ENCODE measurements at places on chromosomes 2 and 18. TPM values are rescaled to one million over a fixed set of nuclear protein-coding genes. Genes with fewer than 3 reads are reported as not detected.

DAPL1 gene
- 179 TPM for total RNA-seq

GALR1 gene
- not detected for total RNA-seq

EPAS1 gene
- 89.5 TPM for total RNA-seq

SNTG2 gene
- total RNA-seq: 0.60 TPM

ACKR3 gene
- 6.3 TPM for total RNA-seq

SLC8A1 gene
- total RNA-seq: 1.3 TPM

POTEJ gene
- not detected for total RNA-seq

ST8SIA5 gene
- not detected for total RNA-seq

CACNB4 gene
- 9.6 TPM for total RNA-seq

MDH1B gene
- 0.76 TPM for total RNA-seq

MALL gene
- total RNA-seq: 248 TPM

COL6A3 gene
- 23.0 TPM for total RNA-seq

ITPRIPL1 gene
- 1.8 TPM for total RNA-seq

ALLC gene
- total RNA-seq: not detected

DNA sequence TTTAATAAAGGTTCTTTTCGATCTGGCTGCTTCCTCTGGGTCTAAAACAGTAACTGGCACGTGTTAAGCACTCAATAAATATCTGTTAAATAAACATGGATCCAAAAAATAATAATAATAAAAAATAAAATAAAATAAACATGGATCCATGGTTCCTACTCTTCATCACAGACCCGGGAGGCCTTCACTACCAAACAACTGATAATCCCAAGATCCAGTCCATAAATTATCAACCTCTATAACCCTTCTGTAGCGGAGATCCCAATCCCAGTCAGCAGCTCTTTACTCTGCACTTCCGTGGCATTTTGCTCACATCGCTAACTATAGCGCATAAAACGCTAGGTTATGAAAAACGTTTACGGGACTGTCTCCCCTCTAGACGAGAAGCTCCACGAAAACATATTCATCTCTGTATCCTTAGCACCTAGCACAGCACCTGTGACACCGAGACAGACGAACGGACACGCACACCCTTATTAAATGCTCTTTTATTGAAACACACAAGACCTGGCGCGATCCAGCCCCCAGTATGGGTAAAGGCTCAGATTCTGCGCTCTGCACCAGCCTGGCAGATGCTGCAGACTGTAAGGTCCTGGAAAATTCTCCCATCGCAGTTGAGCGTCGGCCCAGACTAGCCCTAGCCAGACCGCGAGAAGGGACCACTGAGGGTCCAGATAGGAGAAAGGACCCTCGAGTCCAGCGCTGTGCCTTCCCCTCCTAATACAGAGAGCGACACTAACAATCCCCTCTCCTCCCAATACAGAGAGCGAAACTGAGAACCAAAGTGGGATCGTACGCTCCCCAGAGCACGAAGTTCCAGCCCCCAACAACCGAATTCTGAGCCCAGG is 770 bp downstream of the NBAS start:
- peak; percentile 36 for ATAC-seq

GRCh38 chr2:54680397-54681041 is 42.9 kb upstream of the EML6 start:
- no peak for ATAC-seq

GRCh38 chr2:47708801-47709499 is 74.0 kb upstream of the MSH6 start:
- ATAC-seq: no peak

DNA sequence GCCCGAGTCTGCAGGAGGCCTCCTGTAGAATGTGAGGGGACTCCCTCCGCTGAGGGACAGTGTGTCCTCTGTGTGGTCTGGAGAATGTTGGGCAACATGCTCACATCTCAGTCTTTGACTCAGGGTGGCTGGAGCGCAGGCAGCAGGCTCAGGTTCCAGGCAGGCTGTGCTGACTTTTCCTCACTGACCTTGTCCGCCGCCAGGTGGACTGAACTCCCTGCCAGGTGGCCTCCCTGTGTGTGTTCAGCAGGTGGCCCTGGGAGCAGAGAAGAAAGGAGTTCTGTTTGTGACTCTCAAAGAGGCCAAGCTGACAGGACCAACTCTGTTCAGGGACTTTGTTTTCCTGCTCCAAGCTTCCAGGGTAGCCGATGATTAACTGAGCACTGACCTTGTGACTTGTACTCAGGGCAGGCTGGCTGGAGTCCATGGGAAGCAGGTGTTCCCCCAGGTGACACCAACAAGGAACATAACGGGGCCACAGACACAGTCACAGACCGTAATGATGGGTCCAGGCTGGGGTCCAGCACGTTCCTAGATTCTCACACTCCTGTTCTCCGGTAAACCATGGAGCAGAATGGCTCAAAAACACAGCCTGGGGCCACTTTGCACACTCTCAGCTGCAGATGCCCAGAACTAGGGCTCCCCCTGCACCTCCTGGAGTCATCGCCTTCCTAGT is 439.8 kb downstream of the RNF144A start:
- no peak for ATAC-seq

DNA sequence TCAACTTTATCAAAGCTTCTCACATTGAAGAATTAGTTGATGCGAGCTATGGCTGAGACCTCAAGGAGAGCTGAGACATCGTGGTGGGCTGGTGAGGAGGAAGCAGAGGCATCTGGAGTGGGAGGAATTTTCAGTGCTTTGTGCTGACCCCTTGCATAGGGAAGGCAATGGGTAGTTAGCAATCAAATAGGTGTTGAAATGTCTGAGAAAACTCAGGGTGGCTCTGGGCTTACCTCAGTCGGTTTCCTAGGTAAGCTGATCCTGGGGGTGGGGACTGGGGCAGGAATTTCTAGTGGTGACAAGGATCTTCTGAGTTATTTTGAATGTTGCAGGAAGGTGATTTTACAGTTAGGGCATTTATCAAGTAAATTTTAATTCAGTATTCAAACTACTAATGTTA is 20.7 kb upstream of the DPP10 start:
- ATAC-seq: no peak

- ATAC-seq: no peak
These were observed 81.3 kb upstream of the TMEM178A start for GRCh38 chr2:39584283-39584965.

- no peak for ATAC-seq
These were observed 218.0 kb upstream of the CRIM1 start for GRCh38 chr2:36137612-36138011.

- peak; percentile 41 for ATAC-seq
These were observed 127.1 kb downstream of the LPIN1 start for GRCh38 chr2:11873356-11874154.

DNA sequence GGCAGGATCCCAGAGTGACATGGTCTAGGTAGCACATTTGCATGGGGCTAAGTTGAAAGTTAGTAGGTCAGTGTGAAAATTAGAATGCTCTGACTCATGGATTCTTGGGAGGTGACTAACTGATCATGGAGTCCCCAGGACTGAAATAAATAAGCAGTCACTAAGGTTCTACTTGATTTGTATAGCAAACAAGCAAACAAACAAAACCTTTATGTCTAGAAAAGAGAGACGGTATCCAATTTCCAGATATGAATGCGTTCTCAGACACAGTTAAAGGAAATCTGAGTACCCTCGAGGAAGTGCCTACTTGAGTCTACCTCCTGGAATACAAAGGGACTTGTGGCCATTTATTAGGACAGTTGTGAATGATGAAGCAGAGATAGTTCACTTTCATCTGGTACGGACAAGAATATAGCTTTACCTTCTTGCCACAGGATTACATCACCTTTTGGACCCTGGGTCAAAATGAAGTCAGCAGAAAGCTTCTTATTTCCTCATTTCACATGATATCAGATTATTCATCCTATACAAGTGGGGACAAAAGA is 54.3 kb upstream of the AGPS start:
- peak; percentile 58 for ATAC-seq

DNA sequence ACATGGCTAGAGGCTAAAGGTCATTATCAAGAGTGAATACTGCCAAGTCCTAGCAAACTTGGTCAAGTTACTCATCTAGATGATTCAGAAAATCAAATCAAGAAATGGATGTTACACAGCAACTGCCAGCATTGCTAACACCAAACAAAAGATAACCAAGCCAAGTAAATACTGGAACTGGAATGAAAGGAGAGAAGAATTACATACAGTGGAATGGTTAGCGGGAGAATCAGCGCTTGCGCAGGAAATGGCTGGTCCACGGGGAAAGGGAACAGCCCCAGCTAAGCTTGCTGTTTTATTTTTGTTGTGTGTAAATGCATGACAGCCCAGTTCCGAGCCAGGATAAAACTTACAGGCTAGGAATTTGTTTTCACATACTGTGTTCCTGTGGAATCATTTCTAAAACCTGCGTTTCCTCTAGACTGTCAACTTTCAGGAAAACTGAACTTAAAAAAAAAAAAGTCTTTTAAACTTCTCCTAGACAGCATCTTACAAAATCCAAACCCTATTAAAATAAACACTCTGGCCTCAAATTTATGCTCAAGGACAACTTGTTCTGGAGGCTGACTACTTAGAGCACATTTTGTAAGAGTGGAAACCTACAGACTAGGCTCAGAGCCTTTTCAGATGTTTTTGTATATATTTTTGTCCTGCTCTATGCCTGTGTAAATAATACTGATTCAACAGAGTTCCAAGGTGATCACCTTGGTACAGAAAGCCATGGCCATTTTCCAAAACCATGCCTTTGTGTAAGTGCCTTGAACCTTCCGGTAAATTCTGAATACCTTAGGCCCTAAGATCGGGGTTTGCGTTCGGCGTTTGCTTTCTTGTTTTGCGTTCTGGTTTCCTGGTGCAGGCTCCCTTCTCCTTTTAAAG is 30.7 kb upstream of the TXNDC2 start:
- no peak for ATAC-seq

- ATAC-seq: peak; percentile 95
These were observed 61.9 kb downstream of the PUM2 start for GRCh38 chr2:20288642-20289340.

DNA sequence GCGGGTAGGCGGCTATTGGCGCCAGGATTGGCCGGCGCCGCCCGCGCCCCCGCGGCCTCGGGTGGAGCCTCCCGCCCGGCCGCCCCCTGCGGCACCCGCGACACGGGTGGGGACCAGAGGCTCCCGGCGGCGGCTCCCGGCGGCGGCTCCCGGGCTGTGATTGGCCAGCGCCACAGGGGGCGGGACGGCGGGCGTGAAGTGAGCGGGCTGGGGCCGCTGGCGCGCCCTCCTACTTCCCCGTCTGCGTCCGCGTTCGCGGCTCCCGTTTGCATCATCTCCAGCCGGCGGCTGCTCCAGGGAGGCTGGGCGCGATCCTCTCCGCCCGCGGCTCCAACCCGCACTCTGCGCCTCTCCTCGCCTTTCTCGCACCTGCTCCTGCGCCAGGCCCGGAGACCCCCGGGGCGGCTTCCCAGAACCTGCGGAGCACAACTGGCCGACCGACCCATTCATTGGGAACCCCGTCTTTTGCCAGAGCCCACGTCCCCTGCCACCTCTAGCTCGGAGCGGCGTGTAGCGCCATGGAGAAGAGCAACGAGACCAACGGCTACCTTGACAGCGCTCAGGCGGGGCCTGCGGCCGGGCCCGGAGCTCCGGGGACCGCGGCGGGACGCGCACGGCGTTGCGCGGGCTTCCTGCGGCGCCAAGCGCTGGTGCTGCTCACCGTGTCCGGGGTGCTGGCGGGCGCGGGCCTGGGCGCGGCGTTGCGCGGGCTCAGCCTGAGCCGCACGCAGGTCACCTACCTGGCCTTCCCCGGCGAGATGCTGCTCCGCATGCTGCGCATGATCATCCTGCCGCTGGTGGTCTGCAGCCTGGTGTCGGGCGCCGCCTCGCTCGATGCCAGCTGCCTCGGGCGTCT is at the start of gene SLC1A4:
Gene SLC1A4, plus strand, starts transcription at position 274 of the 856 bp plus-strand sequence. Its CDS starts 245 bp downstream, at position 519.
- ATAC-seq: peak; percentile 92

DNA sequence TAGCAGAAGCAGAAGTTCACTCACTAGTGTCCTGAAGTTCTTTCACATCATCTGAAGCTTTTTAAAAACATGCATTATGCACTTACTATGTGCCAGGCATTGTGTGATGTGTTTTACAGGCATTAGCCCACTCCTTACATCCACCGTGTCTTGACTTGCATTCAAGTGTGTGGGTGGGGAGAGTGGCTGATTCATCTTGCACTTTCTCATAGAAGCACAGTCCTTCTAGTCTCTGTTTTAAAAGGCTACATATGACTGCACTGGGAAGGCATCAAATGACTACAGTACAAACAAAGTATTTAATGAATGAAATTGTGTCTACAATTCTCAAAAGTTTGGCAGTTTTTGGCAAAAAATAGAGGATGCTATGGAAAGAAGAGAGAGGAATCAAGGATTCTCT is 21.6 kb upstream of the DSC3 start:
- peak; percentile 75 for ATAC-seq

DNA sequence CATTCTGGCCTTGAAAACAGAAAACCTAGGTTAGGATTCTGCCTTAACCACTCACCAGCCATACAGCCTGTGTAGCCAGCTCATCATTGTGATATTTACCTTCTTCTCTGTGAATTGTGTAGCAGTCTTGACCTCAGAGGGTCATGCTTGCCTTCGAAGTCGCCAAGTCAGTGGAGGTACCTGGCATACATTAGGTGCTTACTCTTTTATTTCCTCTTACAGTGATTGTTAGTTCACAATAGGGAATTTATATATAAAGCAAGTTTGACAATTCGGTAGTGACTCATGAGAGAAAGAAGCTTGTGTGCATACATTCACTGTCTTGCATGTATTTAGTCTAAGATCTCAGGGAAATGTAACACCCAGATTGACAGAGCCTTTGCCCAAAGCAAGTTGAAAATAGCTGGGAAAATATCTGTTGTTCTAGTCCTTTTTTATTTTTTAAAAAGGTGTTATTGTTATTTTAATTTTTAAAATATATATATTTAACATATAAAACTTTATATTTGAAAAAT is 290.6 kb downstream of the PTGR3 start:
- ATAC-seq: peak; percentile 89

DNA sequence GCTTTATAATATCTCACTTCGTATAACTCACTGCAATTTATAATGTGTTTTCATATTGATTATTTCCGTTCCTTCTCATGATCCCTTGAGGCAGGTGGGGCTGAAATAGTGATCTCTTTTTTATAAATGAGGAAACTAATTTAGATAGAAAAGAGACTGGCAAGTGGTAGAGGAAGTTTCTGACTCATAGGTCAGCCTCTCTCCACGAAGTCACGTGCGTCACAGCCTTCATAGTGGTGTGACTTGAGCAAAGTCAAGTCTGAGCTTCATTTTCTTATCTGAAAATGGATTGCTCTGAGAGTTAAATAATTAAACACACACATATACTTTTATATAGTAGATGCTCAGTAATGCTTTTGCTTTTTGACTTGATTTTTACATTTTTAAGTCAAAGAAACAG is 19.9 kb downstream of the ABCG5 start:
- ATAC-seq: peak; percentile 59

GRCh38 chr2:71889759-71890684 is 257.6 kb downstream of the CYP26B1 start:
- ATAC-seq: peak; percentile 60

DNA sequence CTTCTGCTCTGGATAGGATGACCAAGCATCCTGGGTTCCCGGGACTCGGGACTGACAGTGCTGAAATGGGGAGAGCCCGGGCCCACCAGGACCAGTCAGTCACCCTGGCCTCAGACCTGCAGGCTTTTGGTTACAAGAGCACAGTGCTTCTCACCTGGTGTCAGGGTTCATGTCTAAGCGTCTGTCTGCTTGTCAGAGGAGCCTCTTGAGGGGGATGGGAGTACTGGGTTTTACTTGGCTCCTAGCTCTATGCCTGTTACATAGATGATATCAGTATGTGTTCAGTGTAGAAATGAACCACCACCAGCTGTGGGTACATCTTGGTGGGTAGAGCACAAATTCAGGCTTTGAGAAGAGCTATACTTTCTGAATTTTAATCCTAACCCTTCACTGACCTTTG is 29.9 kb downstream of the PCARE start:
- ATAC-seq: no peak

Data from esophagus mucosa (tissue), 1 donor.